ENCODE measurements at places on chromosomes 3 and 15.

- no peak for DNase-seq
Observed at GRCh38 chr3:1135194-1135593, 42.4 kb downstream of the CNTN6 start.

GRCh38 chr3:71132995-71133730 is 450.4 kb downstream of the FOXP1 start:
- DNase-seq, result no peak

GRCh38 chr3:39122813-39123212 is 15.3 kb downstream of the TTC21A start:
- no peak for DNase-seq

DNA sequence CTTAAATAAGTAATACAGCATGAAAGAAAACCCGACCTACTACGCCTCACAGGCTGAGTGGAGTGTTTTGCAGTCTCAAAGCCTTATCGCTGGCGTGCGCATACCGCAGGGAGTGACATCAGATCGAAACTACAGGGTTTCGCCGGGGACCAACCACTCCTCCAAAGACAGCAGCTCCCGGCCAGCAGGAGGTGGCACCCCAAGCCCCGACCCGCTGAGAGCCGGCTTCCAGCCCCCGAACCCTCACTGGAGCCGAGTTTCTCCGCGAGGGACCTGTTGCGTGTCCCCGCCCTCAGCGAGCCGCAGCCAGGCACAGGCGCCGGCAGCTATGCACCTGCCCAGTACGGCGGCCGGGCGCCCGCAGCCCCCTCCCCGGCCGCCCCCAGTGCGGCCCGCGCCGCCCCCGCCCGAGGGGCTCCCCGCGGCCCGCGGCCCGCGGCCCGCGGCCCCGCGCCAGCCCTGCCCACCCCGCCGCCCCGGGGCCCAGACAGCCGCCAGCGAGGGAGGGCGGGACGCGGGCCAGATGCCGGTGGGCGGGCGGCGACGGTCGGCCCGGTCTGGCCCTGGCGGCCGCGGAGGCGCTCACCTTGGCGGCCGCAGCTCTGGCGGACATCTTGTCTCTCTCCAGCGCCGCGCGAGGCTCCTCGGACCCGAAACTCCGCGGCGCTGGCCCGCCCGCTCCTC is 710 bp downstream of the TJP1 start:
- no peak for DNase-seq

- DNase-seq, result no peak
Observed at GRCh38 chr15:94235646-94236045, 4.3 kb downstream of the MCTP2 start.

GRCh38 chr3:32147933-32148332 is 41.5 kb downstream of the GPD1L start:
- no peak for DNase-seq

GRCh38 chr3:10928961-10929471 is 63.5 kb upstream of the SLC6A1 start:
- DNase-seq, result no peak

DNA sequence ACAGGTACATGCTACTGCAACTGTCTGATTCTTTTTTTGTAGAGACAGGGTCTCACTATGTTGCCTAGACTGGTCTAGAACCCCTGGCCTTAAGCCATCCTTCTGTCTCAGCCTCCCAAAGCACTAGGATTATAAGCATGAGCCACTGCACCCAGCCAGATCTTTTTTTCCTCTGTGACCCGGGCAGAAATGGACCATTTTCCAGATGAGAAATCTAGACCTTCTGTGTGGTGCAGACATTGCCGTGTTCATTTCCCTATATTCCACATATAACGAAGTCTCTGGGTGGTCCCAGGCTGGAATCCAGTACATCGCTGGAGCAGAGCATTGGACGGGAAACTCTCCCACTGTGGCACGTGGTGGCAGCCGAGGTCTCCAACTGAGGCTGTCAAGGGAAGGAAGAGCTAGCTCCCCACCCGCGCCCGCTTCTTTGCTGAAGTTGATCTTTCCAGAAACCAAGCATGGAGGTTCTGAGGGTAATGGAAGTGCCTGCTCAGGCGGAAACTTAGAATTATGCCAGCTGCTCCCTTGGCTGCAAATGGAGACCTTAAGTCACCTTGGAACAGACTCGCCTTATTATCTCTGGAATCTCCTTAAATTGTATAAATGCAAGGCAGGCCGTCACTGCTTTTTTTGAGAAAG is 23.1 kb upstream of the TXNRD3 start:
- DNase-seq, result no peak

- no peak for DNase-seq
Observed at GRCh38 chr15:45373976-45374375, 4.4 kb downstream of the GATM start.

GRCh38 chr3:176909044-176909443 is 288.2 kb downstream of the TBL1XR1 start:
- DNase-seq, result no peak

- DNase-seq, result no peak
Observed at GRCh38 chr3:192883512-192883911, 34.1 kb downstream of the MB21D2 start.

GRCh38 chr3:108835101-108835500 is 12.5 kb downstream of the TRAT1 start:
- no peak for DNase-seq

GRCh38 chr3:185405243-185405642 is 42.3 kb downstream of the MAP3K13 start:
- DNase-seq, result no peak

GRCh38 chr15:74343127-74343796 is 24.2 kb downstream of the CYP11A1 start:
- DNase-seq, result no peak

DNA sequence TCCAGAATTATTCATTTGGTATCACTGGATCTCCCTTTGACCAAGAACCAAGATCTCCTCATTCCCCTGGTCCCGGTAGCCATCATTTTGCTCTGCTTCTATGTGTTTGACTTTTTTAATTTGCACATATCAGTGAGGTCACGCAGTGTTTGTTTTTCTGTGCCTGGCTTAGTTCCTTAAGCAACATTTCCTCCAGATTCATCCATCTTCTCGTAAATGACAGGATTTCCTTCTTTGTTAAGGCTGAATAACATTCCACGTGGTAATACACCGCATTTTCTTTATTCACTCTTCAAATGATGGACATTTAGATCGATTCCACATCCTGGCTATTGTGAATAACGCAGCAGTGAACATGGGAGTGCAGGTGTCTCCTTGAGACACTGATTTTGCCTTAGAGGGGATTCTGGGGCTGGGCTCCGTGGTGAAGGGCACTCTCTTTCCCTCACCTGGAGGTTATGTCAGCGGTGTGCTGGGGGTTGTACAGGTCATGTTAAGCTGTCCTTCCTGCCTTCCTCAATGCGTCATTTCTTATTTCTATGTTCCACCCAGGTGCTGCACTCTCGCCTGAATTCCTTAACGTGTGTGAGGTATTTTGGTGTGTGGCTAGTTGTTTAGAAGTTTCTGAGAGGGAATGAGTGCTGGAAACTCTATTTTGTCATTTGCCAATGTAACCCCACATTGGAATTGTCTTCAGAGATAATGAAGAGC is 212.2 kb downstream of the LPP start:
- no peak for DNase-seq
